ENCODE measurements at places on chromosomes 7 and 10. TPM values are rescaled to one million over a fixed set of nuclear protein-coding genes. Genes with fewer than 3 reads are reported as not detected.

- no peak for DNase-seq
These were observed 48.9 kb downstream of the ZMYND11 start for GRCh38 chr10:184174-184573.

GRCh38 chr7:148398844-148399365, 191.7 kb upstream of the C7orf33 start:
- DNase-seq, result no peak

- DNase-seq, result no peak
These were observed 86.6 kb downstream of the NOC3L start for GRCh38 chr10:94276140-94276539.

Gene TES
- 93.3 TPM for total RNA-seq

Gene GTF2IRD1
- total RNA-seq, result 17.1 TPM

- DNase-seq, result peak; percentile 9
These were observed 193.7 kb upstream of the CSTF2T start for GRCh38 chr10:51892965-51893658.

DNA sequence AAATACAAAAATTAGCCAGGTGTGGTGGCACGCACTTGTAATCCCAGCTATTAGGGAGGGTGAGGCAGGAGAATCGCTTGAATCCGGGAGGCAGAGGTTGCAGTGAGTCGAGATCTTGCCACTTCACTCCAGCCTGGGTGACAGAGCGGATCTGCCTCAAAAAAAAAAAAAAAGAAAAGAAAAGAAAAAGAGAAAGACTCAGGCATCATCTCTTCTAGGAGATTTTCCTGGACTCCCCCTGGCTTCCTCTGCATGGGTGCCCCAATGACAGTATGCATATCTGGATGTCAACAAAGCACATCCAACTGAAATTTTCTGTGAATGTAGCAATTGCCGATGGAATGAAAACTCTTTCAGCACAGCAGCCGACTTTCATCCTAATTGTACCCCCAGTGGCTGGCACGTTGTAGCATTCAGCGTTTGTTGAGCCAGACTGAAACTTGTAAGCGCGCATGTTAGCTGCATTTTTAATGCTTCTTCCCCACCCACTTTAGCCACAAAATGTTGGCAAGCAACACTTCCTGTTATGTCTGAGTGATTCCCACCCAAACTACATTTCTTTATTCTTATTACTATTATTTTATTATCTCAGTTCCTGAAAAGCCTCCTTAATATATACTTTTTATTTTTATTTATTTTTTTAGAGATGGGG, 70.2 kb downstream of the PRTFDC1 start:
- DNase-seq, result peak; percentile 57

Gene SLC16A12
- under 0.01 TPM for total RNA-seq

GRCh38 chr7:131071786-131072504, 255.7 kb upstream of the MKLN1 start:
- DNase-seq, result peak; percentile 93

Gene C10orf67
- under 0.01 TPM for total RNA-seq

- peak; percentile 6 for DNase-seq
These were observed 90.5 kb downstream of the EXOC6 start for GRCh38 chr10:92938841-92939240.

Gene COL28A1
- total RNA-seq, result under 0.01 TPM

GRCh38 chr10:49649294-49649693, 30.2 kb upstream of the C10orf53 start:
- DNase-seq, result no peak

DNA sequence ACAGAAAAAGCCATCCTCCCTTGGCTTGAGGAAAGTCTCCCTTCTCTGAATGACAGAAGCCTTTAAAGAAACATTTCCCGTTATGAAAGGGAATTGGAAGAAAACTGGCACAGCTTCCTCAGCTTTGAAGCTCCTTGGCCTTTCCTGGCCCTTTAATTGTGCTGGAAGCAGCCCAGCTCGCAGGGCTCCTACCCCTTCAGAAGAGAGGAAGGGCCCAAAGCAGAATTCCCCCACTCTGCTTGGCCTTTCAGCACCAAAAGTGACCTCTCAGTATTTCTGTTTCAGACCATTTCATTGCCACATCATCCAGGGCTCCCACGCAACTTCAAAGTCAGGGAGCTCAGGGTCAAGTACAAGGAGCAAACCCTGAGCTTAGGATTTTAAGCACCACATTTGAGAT, 4.2 kb downstream of the AFAP1L2 start:
- peak; percentile 95 for DNase-seq

Gene TMEM139
- total RNA-seq, result not detected

DNA sequence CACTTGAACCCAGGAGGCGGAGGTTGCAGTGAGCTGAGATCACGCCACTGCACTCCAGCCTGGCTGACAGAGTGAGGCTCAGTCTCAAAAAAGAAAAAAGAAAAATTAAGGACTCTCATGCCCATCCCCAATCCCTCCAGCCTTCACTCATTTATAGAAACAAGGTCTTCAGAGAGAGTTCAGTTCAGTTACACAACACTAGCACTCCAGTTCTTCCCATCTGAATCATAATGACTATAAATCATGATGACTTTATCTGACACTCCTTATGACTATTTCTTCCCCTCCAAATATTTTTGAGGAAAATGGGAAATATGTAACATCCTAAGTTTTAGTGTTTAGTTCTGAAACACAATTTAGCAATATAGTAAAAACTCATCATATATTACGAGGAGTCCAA, 107.4 kb upstream of the LSM8 start:
- no peak for DNase-seq

- no peak for DNase-seq
These were observed 51.1 kb upstream of the CHST15 start for GRCh38 chr10:124144536-124144935.

Gene EMX2
- total RNA-seq, result 4.5 TPM

DNA sequence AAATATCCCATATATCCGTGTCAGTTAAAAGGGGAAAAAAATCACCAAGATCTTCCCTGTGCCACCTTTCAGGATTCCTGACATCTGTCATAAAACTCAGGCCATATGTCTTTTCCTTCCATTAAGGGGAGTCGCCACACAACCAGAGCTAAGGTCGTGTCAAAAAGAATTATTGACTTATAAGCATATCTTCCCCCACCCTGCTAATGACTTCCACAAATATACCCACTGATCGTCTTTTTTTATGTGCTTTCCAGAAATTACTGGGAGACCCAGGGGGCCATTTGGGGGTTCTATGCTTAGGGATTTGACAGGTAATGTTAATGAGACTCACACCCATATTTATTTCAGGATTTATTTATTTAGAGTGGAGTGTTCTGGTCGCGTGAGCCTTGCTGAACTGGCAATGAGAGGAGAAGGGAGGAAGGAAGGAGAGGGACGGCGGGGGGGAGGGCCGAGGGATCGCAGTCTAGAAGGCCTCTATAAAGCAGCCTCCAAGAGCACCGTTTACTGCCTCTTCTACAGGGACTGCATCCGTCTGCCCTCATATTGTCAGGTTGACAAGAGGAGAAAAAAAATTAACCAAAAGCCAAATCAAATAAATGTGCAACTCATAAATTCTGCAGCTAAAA, 135.7 kb upstream of the MGMT start:
- DNase-seq, result no peak

Gene FAM24B
- 2.9 TPM for total RNA-seq

DNA sequence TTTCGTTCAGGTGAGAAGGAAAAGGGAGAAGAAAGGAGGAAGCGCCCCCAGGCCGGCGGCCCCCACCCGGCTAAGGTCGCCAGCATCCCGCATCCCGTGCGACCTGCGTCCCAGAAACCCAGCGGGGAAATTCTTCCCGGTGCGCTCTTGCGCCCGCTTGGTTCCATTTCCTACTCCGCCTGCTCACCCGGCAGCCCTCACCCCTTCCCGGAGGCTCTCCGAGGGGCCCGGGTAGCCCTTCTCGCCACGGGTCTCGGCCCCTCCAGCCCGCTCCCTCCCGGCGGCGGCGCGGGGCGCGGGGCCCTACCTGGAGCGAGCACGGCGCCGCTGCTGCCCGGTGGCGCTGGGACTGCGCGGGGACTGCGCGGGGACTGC, at the start of gene PRKCQ:
Gene PRKCQ, minus strand, starts transcription at position 373 of the 375 bp plus-strand sequence. CDS start 65,141 bp downstream, outside the sequence.
- DNase-seq, result peak; percentile 39

- no peak for DNase-seq
These were observed 25.3 kb downstream of the SLC26A3 start for GRCh38 chr7:107777702-107778101.

DNA sequence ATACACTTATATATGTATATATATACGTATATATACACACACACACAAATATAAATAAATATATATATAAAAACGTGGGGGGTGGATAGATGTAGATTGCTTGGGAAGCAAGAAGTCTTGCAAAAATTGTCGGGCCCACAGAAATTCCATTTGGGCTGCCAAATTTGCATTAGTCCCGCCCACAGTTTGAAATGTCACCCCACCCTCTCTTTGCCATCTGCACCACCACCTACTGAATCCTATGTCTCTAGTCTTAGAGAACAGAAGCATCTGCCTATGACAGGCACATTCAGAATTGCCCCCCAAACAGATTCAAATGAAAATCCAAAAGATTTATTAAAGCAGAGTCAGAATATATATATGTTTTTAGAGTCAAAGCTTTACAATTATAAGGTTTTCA, 25.6 kb upstream of the CACNA2D1 start:
- DNase-seq, result no peak

Gene CYP3A4
- total RNA-seq, result not detected
